Fibroblast of skin of right biceps (primary cell): ENCODE measurements at places on chromosomes 5 and 9.

DNA sequence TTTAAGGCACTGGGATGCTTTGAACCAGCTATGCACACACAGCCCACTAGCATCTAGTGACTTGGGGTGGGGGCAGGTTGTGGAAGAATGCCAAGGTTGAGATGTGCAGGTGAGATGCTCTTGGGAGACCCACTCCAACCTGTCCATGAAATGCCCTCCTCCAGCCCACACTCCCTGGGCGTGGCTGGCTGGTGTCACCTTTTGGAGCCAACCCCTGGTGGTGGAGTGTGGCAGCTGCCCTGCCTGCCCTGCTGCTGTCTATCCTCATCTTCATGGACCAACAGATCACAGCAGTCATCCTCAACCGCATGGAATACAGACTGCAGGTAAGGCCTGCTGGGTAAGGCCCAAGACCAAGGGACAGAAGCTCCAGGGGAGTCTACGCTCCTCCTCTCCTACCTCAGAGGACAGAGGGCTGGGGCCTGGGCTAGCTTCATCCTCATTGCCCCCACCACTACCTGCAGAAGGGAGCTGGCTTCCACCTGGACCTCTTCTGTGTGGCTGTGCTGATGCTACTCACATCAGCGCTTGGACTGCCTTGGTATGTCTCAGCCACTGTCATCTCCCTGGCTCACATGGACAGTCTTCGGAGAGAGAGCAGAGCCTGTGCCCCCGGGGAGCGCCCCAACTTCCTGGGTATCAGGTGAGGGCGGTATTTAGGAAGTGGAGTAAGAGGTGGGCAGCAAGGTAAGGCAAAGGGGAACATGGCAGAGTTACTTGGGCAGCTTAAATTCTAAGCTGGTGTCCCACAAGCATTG lies 7.4 kb downstream of the SLC4A9 start:
- DNase-seq = no peak

DNA sequence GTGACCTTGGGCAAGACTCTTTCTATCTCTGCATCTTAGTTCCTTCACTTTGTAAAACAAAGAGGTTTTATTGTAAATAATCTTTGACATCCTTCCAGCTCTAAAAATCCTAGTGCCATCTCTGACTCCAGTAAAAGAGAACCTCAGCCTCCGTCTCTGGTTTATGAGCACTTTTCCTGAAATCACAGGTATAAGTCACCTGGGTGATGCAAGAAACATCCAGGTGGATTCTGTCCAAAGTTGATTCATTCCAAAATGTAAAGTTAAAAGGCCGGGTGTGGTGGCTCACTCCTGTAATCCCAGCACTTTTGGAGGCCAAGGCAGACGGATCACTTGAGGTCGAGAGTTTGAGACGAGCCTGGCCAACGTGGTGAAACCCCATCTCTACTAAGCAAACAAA lies 21.1 kb upstream of the UBAP2 start:
- no peak for DNase-seq

DNA sequence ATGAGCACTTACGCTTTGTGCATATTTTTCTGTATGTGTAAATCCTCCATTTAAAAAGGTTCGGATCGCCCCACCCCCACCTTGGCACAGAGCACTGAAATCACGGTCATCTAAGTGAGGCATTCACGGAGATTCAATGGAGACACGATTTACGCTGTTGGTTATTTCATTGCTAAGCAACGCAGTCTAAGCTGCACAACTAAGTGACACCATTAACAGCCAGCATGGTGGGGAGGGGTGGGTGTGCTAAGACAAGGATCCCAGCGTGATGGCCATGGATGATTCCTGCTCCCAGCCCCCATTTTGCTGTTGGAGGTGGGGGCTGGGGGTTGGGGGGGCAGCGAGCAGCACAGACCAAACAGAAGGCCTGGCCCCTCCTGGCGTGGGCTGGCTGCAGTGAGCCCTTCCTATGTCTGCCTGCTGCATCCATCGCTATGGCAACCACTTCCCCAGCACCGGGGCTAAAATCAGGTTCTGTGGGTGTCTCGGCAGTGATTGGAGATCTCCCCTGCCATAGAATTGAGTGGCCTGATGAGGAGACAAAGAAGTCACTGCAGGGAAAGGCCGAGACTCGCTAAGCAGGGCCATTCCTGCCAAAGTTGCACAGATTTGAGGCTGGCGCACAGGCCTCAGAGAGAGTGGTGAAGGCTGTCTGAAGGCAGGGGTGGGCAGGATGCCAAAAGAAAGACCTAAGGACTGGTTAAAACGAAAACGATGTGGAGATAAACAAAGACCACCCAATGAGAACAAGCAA lies 14.3 kb upstream of the MARCHF6 start:
- no peak for DNase-seq

- no peak for DNase-seq
Measured at GRCh38 chr5:117318528-117318927, 743.9 kb upstream of the SEMA6A start.

- DNase-seq = no peak
Measured at GRCh38 chr9:34398875-34399274, 22.2 kb upstream of the MYORG start.

DNA sequence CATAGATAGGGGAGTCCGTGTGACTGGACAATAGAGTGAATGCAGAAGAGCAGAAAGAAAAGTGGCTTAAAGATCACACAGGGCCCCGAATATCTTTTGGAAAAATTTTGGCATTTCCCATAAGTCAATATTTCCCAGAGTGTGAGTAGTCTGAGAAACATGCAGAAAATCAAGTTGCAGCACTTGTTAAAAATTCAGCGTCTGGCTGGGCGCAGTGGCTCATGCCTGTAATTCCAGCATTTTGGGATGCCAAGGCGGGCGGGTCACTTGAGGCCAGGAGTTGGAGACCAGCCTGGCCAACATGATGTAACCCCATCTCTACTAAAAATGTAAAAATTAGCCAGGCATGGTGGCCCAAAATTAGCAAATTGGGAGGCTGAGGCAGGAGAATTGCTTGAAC lies 227.0 kb downstream of the DRD1 start:
- peak; percentile 61 for DNase-seq

DNA sequence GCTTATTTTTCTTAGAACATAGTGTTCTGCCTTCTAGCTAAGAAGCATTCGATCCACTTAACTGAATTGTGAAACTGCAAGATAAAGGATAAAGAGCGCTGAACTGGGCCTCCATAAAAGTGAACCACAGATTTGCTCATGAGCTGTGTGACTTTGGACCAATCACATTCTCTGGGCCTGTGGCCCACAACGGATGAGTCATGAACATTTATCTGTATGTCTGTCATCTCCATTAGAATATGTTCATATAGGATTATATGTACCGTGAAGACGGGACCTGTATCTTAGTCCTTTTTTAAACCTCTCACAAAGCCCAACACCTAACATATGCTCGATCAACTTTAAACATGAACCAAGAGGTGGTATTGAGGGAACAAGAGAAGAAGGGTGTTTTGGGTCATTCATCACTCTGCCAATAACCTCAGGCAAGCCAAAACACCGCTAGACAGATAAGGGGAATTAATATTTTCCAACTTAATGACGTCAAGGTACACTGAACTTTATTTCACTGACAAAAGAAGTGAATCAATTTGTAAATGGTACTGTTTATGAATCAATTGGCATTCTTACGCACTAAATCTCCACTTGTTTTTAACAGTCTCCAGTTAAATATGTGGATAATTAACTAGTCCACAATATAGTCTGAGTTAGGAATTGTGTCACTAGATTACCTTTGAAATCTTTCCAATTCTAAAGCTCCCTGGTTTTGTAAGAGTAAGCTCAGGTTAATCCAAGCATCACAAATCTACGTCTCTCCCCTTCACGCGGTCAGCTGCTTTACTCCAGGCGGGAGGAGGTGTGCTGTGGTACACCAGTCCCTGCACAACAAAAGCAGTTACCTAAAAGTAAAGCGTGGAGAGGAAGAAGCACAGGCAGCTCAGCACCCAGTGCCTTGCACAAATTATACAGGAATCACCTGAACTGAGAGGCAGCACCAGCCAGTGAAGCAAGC lies 1.6 kb downstream of the TMEM245 start:
- peak; percentile 93 for DNase-seq

DNA sequence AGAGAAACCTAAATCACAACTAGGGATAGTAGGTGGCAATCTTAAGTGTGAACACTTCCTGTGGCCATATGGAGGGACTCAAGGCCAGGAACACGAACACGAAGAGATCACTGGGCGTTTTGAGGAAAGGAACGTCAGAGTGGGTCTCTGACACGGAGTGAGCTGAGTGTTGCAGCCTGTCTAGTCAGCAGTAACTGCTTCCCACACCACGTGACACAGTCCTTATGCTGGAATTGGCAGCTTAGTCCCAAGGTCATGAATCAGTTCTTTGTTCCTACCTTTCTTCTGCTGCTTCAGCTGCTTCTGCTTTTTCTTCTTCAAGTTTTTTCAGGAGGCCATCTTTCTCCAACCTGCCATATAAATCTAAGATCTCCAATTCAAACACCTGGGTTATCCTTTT lies 18.2 kb downstream of the SPACA9 start:
- no peak for DNase-seq

DNA sequence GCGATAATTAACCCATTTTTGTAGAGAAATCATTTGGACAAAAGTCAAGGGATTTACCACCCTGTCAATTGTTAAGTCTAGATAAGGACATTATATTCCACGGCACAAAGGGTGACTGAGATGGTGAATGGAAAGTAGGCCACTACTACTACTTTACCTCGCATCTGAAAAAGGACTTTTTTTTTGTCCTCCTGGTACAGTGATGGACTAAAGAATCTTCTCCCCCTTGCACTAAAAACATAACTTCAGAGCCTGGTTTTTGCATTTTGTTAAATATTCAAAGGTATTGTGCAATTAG lies 147.5 kb downstream of the EBF1 start:
- no peak for DNase-seq

- DNase-seq = no peak
Measured at GRCh38 chr5:6831678-6832671, 118.7 kb downstream of the TENT4A start.

DNA sequence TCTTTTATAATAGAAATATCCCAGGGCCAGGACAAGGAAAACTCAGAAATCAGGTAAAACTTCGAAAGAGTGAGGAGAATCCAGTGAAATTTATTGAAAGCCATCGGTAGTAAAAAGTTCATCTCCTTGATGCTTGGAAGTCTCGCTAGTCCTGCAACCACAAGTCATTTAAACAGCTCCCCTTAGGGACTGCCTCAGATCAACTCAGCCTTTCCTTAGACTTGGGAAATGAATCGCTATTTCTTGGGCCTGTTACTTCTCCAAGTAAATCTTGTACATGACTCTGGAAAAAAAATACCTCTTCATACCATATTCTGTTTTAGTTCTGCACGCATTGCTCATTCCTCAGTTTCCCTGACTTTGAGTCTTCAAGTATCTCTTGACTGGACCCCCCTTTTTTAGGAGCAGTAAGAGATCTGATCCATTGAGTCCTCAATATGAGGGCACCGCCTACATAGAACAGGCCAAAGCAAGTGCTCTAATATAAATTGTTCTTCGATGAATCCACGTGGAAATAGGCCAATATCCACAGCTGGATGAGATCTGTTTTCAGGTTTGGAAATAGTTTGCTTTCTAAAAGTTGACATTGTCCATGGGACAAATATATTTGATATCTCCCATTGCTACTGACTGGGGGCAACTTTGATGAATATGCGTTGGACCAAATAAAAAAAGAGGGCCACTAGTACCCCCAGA lies 114.2 kb downstream of the PRDM6 start:
- DNase-seq = peak; percentile 30

DNA sequence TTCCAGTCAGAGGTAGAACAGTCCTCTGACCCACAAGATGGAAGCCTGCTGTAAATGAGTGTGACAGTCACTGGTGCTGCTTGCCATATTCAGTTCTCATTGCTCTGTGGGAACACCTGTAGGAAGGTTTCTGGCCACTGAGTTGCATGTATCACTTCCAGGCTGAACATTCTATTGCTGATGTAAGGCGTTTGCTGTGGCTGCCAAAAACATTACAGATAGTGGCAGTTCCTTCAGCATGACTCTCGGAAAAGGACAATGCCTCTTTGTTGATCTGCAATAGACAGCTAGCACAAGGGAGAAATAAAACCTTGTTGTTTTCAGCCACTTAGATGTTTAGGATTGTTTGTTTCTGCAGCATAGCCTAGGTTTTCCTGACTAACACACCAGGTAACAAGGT lies 217.2 kb downstream of the AGTPBP1 start:
- no peak for DNase-seq

DNA sequence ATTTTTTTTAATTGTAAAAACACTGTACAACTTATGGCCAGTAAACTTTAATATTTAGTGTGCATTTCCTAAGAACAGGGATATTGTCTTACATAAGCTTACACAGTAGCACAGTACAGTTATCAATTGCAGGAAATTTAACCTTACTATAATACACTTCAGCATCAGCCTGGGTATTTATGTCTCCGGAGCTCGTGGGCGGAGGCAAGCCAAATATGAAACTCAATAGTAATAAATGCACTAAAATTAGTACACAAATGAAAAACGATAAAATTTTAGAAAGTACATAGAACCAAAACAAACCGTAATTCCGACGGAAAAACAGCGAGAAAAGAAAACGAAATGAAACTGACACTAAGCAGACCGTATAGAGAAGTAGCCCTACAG lies 91.2 kb downstream of the ANXA2R start:
- no peak for DNase-seq
